ENCODE measurements at places on chromosomes 2 and 18. TPM values are rescaled to one million over a fixed set of nuclear protein-coding genes. Genes with fewer than 3 reads are reported as not detected.

FIGN gene
- 0.94 TPM for total RNA-seq

GALNT13 gene
- 0.25 TPM for total RNA-seq

SLC5A7 gene
- total RNA-seq: not detected

KCNS3 gene
- 0.34 TPM for total RNA-seq

ANKRD30B gene
- not detected for total RNA-seq

All from cardiac ventricle fibroblast (primary cell).